Naive thymus-derived CD4-positive, alpha-beta T cell (primary cell): ENCODE measurements at places on chromosomes 4 and X. TPM values are rescaled to one million over a fixed set of nuclear protein-coding genes. Genes with fewer than 3 reads are reported as not detected.

DNA sequence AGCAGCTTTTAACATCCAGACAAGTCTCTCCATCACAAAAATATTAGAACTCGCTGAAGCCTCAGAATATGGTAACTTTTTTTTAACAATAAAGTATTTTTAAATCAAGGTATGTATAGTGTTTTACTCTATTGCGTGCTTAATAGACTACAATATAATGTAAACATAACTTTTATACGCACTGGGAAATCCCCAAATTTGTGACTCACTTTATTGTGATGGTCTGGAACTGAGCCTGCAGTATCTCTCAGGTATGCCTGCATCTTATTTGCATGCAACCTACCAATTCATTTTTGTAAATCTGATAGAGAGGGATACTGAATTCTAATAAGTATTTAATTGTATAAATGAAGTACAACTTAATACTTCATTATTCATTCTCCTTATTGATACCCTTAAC lies 823.5 kb downstream of the ADGRL3 start:
- H3K27ac ChIP-seq: no peak overlapping the region
- no peaks in the 10 kb centered on the region for H3K36me3 ChIP-seq
- no peaks in the 10 kb centered on the region for H3K4me1 ChIP-seq
- H3K27me3 ChIP-seq: no peaks in the 10 kb centered on the region

ZNF275 gene
- total RNA-seq: 18.5 TPM

TMEM154 gene
- total RNA-seq: 36.9 TPM

MEPE gene
- not detected for total RNA-seq
